GM23338 (cell line): ENCODE measurements at places on chromosomes 5 and 9. TPM values are rescaled to one million over a fixed set of nuclear protein-coding genes. Genes with fewer than 3 reads are reported as not detected.

DNA sequence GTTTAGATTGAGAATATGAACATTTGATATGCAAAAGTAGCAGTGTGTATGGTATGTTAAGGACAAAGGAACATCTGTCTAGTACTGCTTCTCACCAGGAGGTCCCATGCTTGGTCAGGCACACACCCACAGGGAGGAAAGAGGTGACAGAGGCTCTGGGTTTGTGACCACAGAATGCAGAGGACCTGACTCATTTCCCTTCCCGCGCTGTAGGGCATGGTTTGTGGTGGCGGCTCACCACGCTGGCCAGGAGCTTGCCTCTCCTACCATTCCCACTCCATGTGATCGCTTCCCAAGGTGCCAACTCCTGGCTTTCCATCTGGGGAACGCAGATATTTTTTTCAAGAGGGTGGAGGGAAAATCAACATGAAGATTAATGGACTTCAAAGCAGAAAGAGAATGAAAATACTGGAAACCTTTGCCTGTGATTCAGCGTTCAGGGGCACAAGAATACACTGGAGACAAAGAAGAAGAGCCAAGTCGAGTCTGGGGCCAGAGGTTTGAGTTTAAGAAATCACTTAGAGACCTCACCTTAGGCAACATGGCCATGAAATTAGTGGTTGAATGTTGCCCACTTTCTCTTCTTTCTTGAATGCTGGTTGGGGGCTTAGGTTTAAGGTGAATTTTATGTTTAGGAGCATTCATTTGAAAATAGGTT is 477.8 kb downstream of the CCDC171 start:
- no peak overlapping the region for H3K4me3 ChIP-seq
- H3K27ac ChIP-seq = no peak overlapping the region
- no peaks in the 10 kb centered on the region; the same call in 1 of the 2 replicates for H3K36me3 ChIP-seq
- H3K27me3 ChIP-seq = no peaks in the 10 kb centered on the region

DNA sequence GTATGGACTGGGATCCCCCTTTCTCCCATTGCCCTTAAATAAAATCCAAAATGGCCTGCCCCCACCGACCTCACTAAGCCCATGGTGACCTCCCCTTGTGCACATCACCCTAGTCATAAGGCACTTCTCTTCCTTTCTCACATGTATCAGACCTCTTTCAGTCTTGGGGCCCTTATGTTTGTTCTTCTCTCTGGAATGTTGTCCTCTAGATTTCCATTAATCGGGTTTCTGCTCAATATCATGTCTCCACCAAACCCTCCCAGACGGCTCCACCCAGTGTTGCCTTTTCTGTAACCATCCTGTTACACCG is 196.3 kb downstream of the ERCC6L2 start:
- no peaks in the 10 kb centered on the region; the same call in 1 of the 2 replicates for H3K4me1 ChIP-seq
- H3K27me3 ChIP-seq = no peaks in the 10 kb centered on the region
- no peaks in the 10 kb centered on the region for H3K36me3 ChIP-seq
- no peak for DNase-seq

The SURF6 gene
- polyA plus RNA-seq = 15.4 and 17.6 TPM in 2 replicates

The DMRTA1 gene
- polyA plus RNA-seq = 3.3 and 4.1 TPM in 2 replicates

The FAM53C gene
- polyA plus RNA-seq = 20.4 and 21.0 TPM in 2 replicates
